Activated CD8-positive, alpha-beta T cell treated with anti-CD3 and anti-CD28 coated beads for 36 hours (primary cell): ENCODE measurements at places on chromosomes 3 and 15. TPM values are rescaled to one million over a fixed set of nuclear protein-coding genes. Genes with fewer than 3 reads are reported as not detected.

DNA sequence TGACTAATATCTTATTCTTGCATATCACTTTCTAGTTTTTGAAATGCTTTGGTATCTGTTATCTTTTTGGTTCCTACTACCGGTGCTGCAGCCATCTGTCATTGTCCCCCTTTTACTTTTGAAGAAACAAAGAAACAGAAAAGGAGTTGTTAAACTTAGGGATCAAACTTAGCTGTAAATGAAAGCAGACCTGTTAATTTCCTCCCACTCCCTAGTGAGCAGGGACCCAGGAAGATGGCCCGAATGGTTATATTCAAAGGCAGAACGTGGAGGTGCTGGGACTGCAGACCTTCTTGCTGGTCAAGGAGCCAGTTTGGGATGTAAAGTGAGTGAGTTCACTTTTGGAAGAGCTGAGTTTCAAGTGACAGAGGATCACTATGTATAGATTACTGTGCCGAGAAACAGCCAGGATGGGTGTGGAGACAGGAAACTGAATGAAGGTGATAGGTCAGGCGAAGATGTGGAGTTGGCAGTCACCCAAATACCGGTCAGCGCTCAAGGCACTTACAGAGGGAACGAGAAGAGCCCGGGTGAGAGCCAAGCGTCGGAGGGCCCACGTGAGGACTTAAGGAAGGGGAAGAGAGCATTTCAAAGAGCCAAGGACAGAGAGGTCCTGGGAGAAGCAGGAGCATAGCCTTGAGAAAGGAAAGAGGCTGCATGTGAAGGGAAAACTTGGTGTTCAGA is 20.1 kb downstream of the KBTBD8 start:
- H3K36me3 ChIP-seq = peaks cover 3% of the 10 kb centered on the region
- DNase-seq = peak; percentile 22
- peaks cover 27% of the 10 kb centered on the region for H3K4me1 ChIP-seq
- no peaks in the 10 kb centered on the region for H3K27me3 ChIP-seq

DNA sequence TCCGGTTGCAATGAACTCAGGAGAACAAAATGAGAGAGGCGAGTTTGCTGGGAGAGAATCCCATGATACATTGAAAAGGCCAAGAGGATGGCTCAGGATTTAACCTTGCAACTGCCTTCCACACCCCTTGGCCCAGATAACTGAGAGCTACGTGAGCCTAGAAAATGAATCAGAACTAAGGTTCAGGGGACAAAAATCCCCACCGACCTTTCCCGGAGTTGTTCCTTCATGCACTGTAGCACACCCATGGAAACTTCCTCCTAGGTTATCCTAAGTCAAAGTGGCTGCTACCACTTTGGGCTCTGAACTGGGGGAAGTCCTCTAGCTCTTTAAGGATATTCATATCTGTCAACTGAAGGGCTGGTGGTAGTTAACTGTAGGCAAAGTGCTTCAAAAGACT is 58.3 kb upstream of the SLC4A7 start:
- H3K36me3 ChIP-seq = no peaks in the 10 kb centered on the region
- H3K27me3 ChIP-seq = no peaks in the 10 kb centered on the region
- no peak overlapping the region for H3K4me3 ChIP-seq
- peaks cover 3% of the 10 kb centered on the region for H3K4me1 ChIP-seq
- no peak overlapping the region for H3K27ac ChIP-seq
- no peak for DNase-seq

- H3K4me3 ChIP-seq = no peak overlapping the region
- H3K27me3 ChIP-seq = peaks cover 6% of the 10 kb centered on the region
- H3K27ac ChIP-seq = no peak overlapping the region
- no peak for DNase-seq
- H3K36me3 ChIP-seq = no peaks in the 10 kb centered on the region
These were observed 28.3 kb downstream of the IGF2BP2 start for GRCh38 chr3:185796431-185797107.

- no peak overlapping the region for H3K27ac ChIP-seq
- no peaks in the 10 kb centered on the region for H3K4me1 ChIP-seq
- no peaks in the 10 kb centered on the region for H3K27me3 ChIP-seq
- no peak for DNase-seq
- no peaks in the 10 kb centered on the region for H3K36me3 ChIP-seq
These were observed 53.1 kb upstream of the FAM3D start for GRCh38 chr3:58719684-58720083.

- no peak overlapping the region for H3K27ac ChIP-seq
- no peaks in the 10 kb centered on the region for H3K4me1 ChIP-seq
- DNase-seq = no peak
- H3K4me3 ChIP-seq = no peak overlapping the region
These were observed 168.4 kb downstream of the TUSC7 start for GRCh38 chr3:116877968-116878367.

GRCh38 chr3:177320765-177321247 is 123.5 kb upstream of the TBL1XR1 start:
- peak overlapping the region; percentile 16 for H3K27ac ChIP-seq
- peaks cover 4% of the 10 kb centered on the region for H3K36me3 ChIP-seq
- H3K4me3 ChIP-seq = no peak overlapping the region
- H3K27me3 ChIP-seq = no peaks in the 10 kb centered on the region
- peaks cover 28% of the 10 kb centered on the region for H3K4me1 ChIP-seq
- DNase-seq = no peak

Gene EHD4
- 22.6 TPM for total RNA-seq

Gene ITGB5
- 1.1 TPM for total RNA-seq

- DNase-seq = no peak
- H3K27me3 ChIP-seq = no peaks in the 10 kb centered on the region
- H3K36me3 ChIP-seq = peaks cover 51% of the 10 kb centered on the region
- no peak overlapping the region for H3K27ac ChIP-seq
- no peak overlapping the region for H3K4me3 ChIP-seq
- no peaks in the 10 kb centered on the region for H3K4me1 ChIP-seq
These were observed 13.2 kb downstream of the PFKFB4 start for GRCh38 chr3:48543271-48543866.

- H3K27me3 ChIP-seq = no peaks in the 10 kb centered on the region
- H3K36me3 ChIP-seq = no peaks in the 10 kb centered on the region
- peaks cover 10% of the 10 kb centered on the region for H3K4me1 ChIP-seq
- H3K4me3 ChIP-seq = no peak overlapping the region
- no peak overlapping the region for H3K27ac ChIP-seq
These were observed 21.0 kb upstream of the MCF2L2 start for GRCh38 chr3:183449391-183449790.

Gene PDIA3
- total RNA-seq = 213 TPM

DNA sequence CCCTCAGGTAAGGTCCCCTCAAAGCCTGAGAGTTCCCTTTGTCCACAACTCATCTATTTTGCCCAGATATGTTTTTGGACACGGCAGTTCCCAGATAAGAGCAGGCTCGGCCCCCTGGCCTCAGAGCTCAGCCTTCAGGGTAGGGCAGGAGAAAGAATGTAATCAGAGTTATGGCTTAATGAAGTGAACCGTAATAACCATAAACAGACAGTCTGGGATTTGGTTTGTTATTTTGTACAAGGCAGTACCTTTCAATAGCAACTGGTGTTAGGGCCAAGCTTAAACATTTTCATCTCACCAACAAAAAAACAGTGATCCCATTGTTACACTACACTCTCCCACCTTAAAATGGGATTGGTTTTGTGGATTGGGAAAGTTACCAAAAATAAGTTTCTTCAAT is 12.2 kb upstream of the ALDH1A3 start:
- no peaks in the 10 kb centered on the region for H3K4me1 ChIP-seq
- H3K36me3 ChIP-seq = no peaks in the 10 kb centered on the region
- no peak overlapping the region for H3K27ac ChIP-seq
- H3K27me3 ChIP-seq = peaks cover 12% of the 10 kb centered on the region
- no peak for DNase-seq

- no peak overlapping the region for H3K27ac ChIP-seq
- H3K36me3 ChIP-seq = no peaks in the 10 kb centered on the region
These were observed 418.2 kb downstream of the CNTN4 start for GRCh38 chr3:2516762-2517441.

- H3K27ac ChIP-seq = no peak overlapping the region
- no peak overlapping the region for H3K4me3 ChIP-seq
These were observed 238.6 kb downstream of the CHL1 start for GRCh38 chr3:435161-435560.

DNA sequence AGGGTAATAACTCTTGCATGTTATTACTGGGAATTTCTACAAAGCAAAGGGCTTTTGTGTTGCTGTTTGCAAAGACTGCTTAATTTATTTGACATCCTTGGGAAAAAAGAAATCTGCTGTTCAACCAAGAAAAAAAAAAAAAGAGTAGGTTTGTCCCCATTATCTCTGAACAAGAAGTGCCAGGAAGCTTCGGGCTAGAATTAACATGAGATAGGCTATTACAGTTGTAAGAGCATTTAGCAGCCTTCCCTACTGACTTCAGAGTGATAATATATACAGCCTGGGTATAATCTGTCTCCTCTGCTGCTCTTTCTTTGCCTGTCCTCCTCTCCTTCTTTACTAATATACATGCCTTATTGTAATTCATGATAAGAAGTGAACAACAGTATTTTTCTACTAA is 23.3 kb upstream of the CHMP2B start:
- H3K4me1 ChIP-seq = no peaks in the 10 kb centered on the region
- DNase-seq = no peak
- no peak overlapping the region for H3K27ac ChIP-seq
- H3K4me3 ChIP-seq = no peak overlapping the region
- H3K27me3 ChIP-seq = peaks cover 5% of the 10 kb centered on the region

- no peak for DNase-seq
- peaks cover 13% of the 10 kb centered on the region for H3K4me1 ChIP-seq
- H3K4me3 ChIP-seq = no peak overlapping the region
- H3K36me3 ChIP-seq = no peaks in the 10 kb centered on the region
- H3K27ac ChIP-seq = no peak overlapping the region
- peaks cover 7% of the 10 kb centered on the region for H3K27me3 ChIP-seq
These were observed 45.2 kb downstream of the SPRED1 start for GRCh38 chr15:38297623-38298388.

Gene ADAMTSL3
- not detected for total RNA-seq

GRCh38 chr3:10281951-10282350 is 10.8 kb downstream of the GHRL start:
- H3K4me3 ChIP-seq = no peak overlapping the region
- no peaks in the 10 kb centered on the region for H3K27me3 ChIP-seq
- H3K36me3 ChIP-seq = peaks cover 43% of the 10 kb centered on the region
- H3K27ac ChIP-seq = peak overlapping the region; percentile 43
- no peak for DNase-seq

DNA sequence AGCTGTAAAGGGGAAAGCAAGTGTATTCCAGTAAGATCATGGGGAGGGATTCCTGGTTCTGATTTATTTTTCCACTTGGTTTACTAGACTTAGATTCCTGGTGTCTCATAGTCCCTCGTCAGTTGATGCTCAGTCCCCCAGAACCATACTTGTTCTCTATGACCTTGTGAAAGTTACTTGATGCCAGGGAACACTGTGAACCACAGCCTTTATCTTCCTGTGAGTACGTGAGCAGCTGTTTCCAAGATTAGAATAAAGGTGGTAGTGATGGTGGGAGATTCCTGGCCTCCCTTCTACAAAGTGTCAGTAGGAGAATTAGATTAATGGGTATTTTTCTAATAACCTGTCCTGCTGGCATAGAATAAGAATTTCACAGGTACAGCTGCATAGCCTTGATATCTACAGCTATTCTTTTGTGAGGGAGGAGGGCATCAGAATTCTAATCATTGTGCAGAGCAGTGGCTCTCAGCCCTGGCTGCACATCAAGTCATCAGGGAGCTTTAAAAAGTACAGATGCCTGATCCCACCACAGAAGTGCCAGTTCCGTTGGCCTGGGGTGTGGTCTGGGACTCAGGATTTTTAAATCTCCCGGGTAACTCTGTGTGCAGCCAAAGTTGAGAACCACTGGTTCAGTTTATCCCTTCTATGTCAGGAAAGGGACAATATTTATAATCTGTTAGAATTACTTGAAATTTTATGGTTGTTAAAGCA is 20.0 kb downstream of the GPD1L start:
- H3K4me3 ChIP-seq = no peak overlapping the region
- H3K27ac ChIP-seq = no peak overlapping the region

Gene FBXW12
- not detected for total RNA-seq

DNA sequence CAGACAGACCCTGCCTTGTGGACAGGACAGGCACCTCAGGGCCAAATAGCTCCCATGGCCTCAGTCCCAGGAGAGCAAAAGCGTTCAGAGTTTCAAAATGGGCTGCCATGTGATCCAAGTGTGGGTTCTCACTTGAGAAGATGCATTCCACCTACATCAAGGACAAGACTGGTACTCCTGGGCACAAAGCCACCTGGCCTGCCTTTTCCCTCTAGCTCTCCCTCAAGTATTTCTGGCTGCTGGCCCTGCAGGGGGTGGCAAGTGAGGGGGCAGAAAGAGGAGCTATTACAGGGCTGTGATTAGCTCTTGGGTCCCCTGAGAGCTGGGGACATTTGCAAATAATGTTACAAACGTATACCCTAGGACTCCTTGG is 6.5 kb upstream of the COL7A1 start:
- H3K27me3 ChIP-seq = no peaks in the 10 kb centered on the region
- no peak for DNase-seq
- H3K4me3 ChIP-seq = no peak overlapping the region

DNA sequence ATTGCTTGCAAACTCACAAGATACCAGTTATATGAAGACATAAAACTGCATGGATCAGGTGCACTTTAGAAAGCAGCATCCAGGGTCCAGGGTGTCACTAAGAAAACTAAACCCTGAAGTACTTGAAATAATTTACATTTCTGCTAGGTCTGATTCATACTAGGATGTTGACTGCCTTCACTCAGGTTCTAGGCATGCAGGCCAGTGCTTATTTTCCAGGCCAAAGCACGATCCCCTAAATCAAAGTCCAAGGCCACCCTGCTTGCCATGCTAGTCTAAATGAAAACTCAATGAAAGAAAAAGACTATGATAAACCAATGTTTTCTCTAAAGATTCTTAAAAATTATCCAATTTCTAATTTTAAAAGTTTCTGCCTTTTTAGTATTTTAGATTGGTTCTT is 49.4 kb downstream of the GREM1 start:
- no peak overlapping the region for H3K4me3 ChIP-seq
- no peaks in the 10 kb centered on the region for H3K36me3 ChIP-seq
- no peaks in the 10 kb centered on the region for H3K4me1 ChIP-seq
- H3K27ac ChIP-seq = no peak overlapping the region

- no peak overlapping the region for H3K27ac ChIP-seq
- DNase-seq = no peak
- peaks cover 65% of the 10 kb centered on the region for H3K36me3 ChIP-seq
- no peak overlapping the region for H3K4me3 ChIP-seq
- H3K4me1 ChIP-seq = peaks cover 24% of the 10 kb centered on the region
- no peaks in the 10 kb centered on the region for H3K27me3 ChIP-seq
These were observed 37.7 kb downstream of the BUB1B start for GRCh38 chr15:40198355-40199085.

- H3K27ac ChIP-seq = no peak overlapping the region
- H3K4me3 ChIP-seq = no peak overlapping the region
- no peak for DNase-seq
- H3K27me3 ChIP-seq = peaks cover 17% of the 10 kb centered on the region
- no peaks in the 10 kb centered on the region for H3K4me1 ChIP-seq
These were observed 6.9 kb downstream of the RTP2 start for GRCh38 chr3:187695449-187695848.

- H3K36me3 ChIP-seq = no peaks in the 10 kb centered on the region
- no peak overlapping the region for H3K27ac ChIP-seq
- H3K4me1 ChIP-seq = no peaks in the 10 kb centered on the region
- H3K27me3 ChIP-seq = no peaks in the 10 kb centered on the region
These were observed 1186.7 kb upstream of the EPHA6 start for GRCh38 chr3:95627697-95628096.
